ENCODE measurements at places on chromosomes 2 and 18. TPM values are rescaled to one million over a fixed set of nuclear protein-coding genes. Genes with fewer than 3 reads are reported as not detected.

GRCh38 chr2:171307560-171307959 is 126.2 kb downstream of the METTL8 start:
- no peak for DNase-seq

- no peak for DNase-seq
Measured at GRCh38 chr2:3628800-3629199, 29.2 kb upstream of the ALLC start.

The NGEF gene
- not detected for total RNA-seq

GRCh38 chr18:48799724-48800315 is 150.9 kb downstream of the SMAD7 start:
- no peak for DNase-seq

The GALR1 gene
- total RNA-seq = not detected

The SESTD1 gene
- total RNA-seq = 7.3 TPM

GRCh38 chr2:55014962-55015939 is 35.0 kb downstream of the RTN4 start:
- DNase-seq = peak; percentile 18

GRCh38 chr2:174005801-174006419 is 40.7 kb upstream of the SP3 start:
- DNase-seq = no peak

DNA sequence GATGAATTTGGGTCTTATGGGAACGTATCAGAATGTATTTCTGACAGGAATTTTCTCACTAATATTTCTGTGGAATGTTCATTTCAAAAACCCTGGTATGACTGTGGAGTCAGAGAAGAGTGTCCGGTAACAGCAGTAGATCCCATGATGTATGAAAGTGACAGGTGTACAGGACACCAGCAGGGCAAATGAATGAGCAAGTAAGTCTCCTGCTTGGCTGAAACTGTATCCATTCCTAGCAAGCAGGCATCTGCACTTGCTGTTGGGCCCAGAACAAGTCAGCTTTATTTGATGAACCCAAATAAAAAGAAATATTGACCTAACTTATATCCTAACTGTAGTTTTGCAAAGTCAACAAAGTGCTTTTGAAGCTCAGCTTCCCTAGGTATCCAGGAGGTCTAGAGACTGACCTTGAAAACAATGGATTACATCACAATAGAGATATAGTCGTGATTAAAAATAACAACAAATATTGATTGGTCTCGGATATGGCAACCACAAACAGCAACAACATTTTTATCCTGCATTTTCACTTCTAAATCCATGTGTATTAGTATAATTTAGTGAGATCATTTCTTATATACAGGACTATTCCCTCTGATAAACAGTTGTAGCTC is 37.6 kb downstream of the NXPH2 start:
- no peak for DNase-seq

The ALPG gene
- total RNA-seq = not detected

GRCh38 chr2:165601928-165602521 is 132.5 kb downstream of the CSRNP3 start:
- no peak for DNase-seq

DNA sequence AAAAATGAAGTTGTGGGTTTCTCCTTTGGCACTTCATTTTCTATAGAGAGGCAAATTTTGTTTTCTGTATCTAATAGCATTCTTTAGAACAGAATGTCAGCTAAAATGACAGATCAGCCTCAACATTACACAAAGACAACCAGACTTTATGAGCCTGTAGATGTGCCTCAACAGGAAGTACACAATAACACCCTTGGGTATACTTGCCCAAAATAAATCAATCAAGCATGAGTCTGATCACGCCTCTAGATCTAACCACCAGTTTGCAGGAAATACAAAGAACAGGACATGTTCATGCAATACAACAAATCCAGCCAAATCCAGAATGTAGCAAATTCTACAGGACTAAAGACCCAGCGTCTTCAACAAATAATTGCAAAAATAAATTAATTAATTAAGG is 11.2 kb upstream of the DAPL1 start:
- DNase-seq = no peak

GRCh38 chr2:165793779-165794535 is at the start of gene GALNT3:
Gene GALNT3, minus strand, starts transcription at chr2:165794247. Its CDS starts 23,547 bp downstream, at chr2:165770700.
- DNase-seq = peak; percentile 35

GRCh38 chr2:237600205-237600846 is 9.8 kb upstream of the RAB17 start:
- DNase-seq = no peak

DNA sequence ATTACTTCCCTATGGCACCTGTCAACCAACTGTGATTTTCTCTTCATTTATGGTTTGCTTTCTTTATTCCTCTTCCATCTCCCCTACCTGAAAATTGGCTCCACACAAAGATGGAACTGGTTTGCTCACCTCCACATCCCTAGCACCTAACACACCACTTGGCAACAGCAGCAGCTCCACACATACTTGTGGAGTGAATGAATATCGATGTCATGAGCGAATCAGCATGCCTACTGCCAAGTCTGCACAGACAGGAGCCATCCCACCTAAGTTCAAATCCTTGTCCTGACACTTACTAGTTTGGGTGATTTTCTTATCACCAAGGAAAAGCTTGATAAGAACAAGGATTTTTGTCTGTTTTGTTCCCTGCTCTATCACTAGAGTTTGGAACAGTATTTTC is 191.4 kb upstream of the TMEM200C start:
- no peak for DNase-seq

DNA sequence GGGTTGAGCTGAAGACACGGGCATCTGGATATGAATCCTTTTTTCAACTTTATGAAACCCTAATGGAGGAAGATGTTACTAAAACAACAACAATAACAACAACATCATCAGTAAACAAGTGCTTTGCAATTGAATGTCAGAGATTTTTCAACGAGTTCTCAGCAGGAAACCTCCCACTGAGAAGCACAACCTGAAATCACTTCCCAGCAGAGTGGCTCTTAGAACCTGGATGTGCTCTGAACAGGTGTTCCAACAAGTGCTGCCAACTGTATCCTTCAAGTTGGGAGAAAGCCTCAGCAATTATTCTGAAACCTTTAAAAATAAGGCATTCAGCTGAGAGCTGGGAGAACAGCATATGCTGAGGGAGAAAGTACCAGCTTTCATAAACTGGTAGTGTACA is 1622.7 kb upstream of the CELF4 start:
- no peak for DNase-seq

The ACTG2 gene
- 0.64 TPM for total RNA-seq

The RMDN2 gene
- 1.3 TPM for total RNA-seq

GRCh38 chr18:70429847-70430500 is 141.1 kb downstream of the SOCS6 start:
- no peak for DNase-seq

The ORC2 gene
- total RNA-seq = 32.7 TPM

The PROM2 gene
- 0.47 TPM for total RNA-seq

The POTEF gene
- not detected for total RNA-seq

DNA sequence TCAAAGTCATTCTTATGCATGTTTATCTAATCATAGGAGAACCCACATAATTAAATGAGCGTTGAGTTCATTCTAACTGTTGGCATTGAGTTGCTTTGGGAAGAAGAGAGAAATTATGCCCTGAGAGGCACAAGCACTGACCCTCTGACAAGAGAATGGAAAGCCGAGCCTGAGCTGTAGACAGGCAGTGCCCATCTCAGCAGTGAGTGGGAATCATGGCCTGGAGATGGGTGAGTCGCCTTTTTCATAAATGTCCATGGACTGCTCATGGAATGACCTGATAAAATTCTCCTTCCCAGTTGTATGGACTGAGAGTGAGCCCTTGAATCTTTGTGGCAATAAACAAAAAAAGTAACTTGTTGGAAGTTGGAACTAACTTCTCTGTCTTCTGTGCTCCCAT is 21.4 kb upstream of the MYO3B start:
- DNase-seq = no peak

- no peak for DNase-seq
Measured at GRCh38 chr2:231277962-231278361, 79.5 kb downstream of the ARMC9 start.

DNA sequence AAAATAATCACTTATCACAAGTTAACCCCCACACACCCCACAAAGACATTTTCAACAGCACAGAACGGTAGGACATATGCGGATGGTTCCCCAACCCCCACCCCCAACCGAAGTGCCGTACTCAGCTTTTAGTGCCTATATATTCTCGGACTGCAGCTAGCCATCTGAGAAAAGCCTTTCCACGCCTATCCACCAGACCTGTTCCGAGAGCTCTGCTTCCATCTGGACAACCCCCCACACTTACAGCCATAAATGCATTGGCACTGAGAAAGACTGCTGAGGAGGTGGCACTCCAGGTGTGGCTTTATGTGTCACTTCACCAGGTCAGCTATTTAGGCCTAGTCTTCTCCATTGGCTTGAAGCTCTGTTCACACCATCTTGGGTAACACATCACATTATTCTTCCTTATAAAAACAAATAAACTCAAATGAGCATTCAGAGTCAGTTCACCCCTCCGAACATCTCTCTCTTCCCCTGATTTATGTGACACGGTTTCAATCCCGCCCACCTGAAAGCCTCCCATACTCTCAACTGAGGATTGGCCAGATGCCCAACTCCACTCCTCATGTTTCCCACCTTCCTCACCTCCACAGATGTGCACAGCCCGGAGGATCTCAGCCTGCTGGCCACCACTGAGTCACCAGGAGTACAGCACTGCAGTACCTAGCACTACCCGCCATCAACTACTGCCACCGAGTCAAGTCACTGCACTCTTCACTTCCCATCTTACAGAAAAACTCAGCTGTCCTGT is 127.4 kb downstream of the CACNB4 start:
- DNase-seq = no peak

DNA sequence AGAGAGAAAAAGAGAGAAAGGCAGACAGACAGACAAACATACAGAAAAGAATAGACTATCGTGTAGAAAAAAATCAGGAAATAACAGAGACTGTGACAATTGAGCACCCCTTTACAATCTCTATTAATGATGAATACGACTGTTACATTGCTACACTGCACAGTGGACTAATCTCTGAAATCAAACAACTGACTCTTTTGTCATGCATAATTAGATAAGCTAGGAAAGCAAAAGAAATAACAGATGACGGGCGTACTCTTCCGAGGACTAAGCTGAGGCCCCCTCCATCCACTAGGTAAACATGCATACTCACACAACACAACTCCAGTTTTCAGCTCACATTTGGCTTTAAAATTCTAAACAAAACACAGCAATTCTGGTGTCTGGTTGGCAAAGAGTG is 267.0 kb downstream of the NOL4 start:
- DNase-seq = no peak

- no peak for DNase-seq
Measured at GRCh38 chr2:112949456-112949855, 28.4 kb upstream of the IL36G start.

GRCh38 chr2:43010438-43011157 is 215.8 kb downstream of the ZFP36L2 start:
- DNase-seq = no peak

All from CD4-positive, CD25-positive, alpha-beta regulatory T cell (primary cell).